H4 (cell line): ENCODE measurements at places on chromosomes 12 and 14. TPM values are rescaled to one million over a fixed set of nuclear protein-coding genes. Genes with fewer than 3 reads are reported as not detected.

ERBB3 gene
- total RNA-seq, result 0.31 and 0.45 TPM in 2 replicates

NXPH4 gene
- total RNA-seq, result 5.6 and 10.7 TPM in 2 replicates

COQ6 gene
- 19.9 and 38.5 TPM in 2 replicates for total RNA-seq

CACNA2D4 gene
- total RNA-seq, result not detected in 2 replicates

ZNF84 gene
- total RNA-seq, result 7.6 and 9.0 TPM in 2 replicates

AGAP2 gene
- 0.99 and 2.4 TPM in 2 replicates for total RNA-seq

OR6C4 gene
- not detected in 2 replicates for total RNA-seq

IFT43 gene
- total RNA-seq, result 36.7 and 47.0 TPM in 2 replicates

ZDHHC22 gene
- total RNA-seq, result not detected in 2 replicates

SLC7A7 gene
- total RNA-seq, result 13.6 and 13.9 TPM in 2 replicates

A2ML1 gene
- not detected in 2 replicates for total RNA-seq

C12orf60 gene
- total RNA-seq, result 1.2 and 2.8 TPM in 2 replicates
